ENCODE measurements at places on chromosomes 6 and 20. TPM values are rescaled to one million over a fixed set of nuclear protein-coding genes. Genes with fewer than 3 reads are reported as not detected.

The TINAG gene
- total RNA-seq: not detected

The ARMH2 gene
- total RNA-seq: not detected

The PEDS1 gene
- 26.1 TPM for total RNA-seq

The IYD gene
- total RNA-seq: under 0.01 TPM

The BPIFA1 gene
- not detected for total RNA-seq

The MUC21 gene
- total RNA-seq: not detected

The PDE7B gene
- total RNA-seq: 25.4 TPM

The HLA-C gene
- 73.9 TPM for total RNA-seq

The RBM24 gene
- not detected for total RNA-seq

The EYS gene
- under 0.01 TPM for total RNA-seq

The BPIFB2 gene
- not detected for total RNA-seq

The PNPLA1 gene
- total RNA-seq: not detected

The TCEA2 gene
- total RNA-seq: 6.5 TPM

The SAMD3 gene
- 0.20 TPM for total RNA-seq

The SOX4 gene
- 3.7 TPM for total RNA-seq

The HLA-DMB gene
- total RNA-seq: not detected

The PAK5 gene
- not detected for total RNA-seq

The SLC17A3 gene
- total RNA-seq: not detected
